ENCODE measurements at places on chromosomes 4 and X.

- no peak for DNase-seq
Measured at GRCh38 chrX:2474963-2475726, 25.6 kb downstream of the DHRSX start.

- peak; percentile 20 for DNase-seq
Measured at GRCh38 chr4:7161721-7162214, 30.6 kb upstream of the SORCS2 start.

DNA sequence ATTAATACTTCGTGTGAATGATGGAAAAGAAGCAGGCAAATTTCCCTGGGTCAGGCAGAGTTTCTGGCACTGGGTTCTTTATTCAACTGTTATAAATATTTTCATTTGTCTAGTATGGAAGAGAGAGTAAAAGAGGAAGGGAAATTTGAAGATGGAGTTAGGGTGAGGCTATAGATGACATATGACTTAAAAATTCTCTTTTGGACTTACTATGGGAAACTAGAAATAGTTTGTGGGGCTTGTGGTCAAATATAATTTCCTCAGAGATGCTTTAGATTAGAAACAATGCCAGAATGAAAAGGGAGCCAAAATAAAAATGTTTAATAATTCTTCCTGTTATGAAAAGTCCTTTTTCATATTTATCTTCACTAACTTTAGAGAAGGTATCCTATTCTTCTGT, 103.2 kb downstream of the GC start:
- peak; percentile 40 for DNase-seq

DNA sequence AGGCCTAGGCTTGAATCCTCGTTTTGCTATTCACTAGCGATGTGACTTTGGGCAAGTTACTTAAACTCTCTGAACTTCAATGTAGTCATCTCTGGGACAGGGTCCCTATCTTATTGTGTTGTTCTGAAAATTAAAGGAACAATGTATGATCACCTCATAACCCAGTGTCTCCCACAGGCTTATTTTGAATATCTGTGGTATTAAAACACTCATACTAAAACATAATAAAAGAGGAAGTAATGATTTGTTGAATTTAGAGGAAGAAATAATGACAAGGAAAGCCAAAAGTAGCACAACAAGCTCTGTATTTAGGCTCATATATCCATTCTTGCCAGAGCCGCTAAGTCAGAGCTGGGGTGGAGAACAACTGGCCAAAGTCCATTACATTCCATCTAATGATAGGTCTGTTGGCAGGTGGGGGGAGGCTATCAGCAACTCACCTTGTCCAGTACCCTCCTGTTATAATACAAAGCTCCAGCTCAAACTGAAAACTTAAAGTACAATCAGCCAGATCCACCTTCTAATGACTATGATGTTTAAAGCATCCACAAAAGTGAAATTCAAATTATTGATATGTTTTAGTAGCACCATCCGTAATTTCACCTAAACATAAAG, 64.5 kb upstream of the LSM6 start:
- no peak for DNase-seq

- DNase-seq = peak; percentile 78
Measured at GRCh38 chr4:25928379-25929297, 14.6 kb downstream of the SMIM20 start.

- DNase-seq = no peak
Measured at GRCh38 chrX:120697053-120697452, 67.2 kb upstream of the C1GALT1C1 start.

GRCh38 chr4:134024251-134024650, 177.3 kb downstream of the PABPC4L start:
- DNase-seq = peak; percentile 13

DNA sequence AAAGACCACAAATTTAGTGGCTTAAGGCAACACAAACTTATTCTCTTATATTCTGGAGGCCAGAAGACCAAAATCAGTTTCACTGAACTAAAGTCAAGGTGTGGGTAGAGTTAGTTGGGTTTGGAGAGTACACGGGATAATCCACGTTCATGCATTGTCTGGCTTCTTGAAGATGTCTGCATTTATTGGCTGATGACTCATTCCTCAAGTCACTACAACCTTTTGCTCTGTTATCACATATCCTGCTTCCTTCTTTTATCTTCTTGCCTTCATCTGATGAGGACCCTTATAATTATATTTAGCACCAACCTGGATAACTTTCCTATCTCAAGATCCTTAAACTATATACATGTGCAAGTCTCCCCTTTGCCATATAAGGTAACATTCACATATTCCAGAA, 590.0 kb downstream of the FSTL5 start:
- no peak for DNase-seq

DNA sequence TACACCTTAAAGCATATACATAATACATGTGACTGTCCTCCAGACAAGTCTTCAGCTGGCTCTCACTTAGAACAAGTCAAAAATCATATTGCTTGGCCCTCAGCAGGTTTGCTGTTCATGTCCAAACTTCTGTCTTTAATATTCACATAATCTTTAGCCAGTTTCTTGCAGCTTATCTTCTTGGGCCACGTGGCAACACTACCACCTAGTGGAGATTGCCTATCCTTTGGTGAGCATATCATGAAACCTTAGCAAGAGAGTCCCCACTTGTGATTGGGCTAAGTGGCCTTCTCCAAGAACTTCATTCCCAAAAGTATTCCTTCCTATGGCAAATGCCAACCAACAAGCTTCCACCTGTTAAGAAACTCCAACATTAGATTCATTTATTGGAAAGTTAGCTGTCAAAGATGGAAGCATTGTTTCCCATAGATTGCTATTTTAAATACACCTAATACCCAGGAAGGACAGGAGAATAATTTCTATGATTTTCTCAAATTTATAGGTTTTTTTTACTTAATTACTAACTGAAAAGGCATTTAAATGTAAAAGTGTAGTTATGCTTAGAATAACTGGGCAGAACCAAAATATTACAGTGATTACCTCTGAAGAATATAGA, 231.9 kb upstream of the INTU start:
- peak; percentile 83 for DNase-seq

DNA sequence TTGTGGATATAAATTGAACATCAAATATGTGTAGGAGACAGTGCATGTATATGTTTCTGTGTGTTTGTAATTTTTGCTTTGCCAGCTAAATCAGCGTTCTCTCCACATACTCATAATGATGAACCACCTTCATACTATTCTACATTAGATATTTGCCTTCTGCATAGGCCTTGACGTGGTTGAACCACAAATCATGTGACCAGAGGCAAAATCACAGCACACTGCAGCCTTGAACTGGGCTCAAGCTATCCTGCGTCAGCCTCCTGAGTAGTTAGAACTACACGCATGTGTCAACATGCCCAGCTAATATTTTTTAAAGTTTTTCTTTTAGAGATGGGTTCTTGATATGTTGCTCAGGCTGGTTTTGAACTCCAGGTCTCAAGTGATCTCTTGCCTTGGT, 9.5 kb downstream of the UBQLN2 start:
- DNase-seq = no peak

DNA sequence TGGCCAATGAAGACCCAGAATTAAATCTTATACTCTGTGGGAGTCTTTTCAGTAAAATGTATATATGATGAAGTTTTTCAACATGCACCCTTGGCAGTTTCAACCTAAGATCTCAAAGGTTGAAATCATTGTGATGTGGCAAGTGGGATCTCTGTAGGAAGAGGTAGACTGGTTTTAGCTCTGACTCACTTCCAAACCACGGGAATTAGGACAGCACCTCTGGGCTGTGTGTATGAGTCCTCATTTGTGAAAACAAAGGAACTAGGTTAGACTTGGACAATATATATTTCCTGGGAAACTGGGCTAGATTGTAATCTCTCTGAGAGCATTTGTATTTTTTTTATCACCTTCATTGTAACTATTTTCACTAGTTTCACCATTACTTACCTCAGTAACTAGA, 333.0 kb downstream of the ADGRL3 start:
- DNase-seq = peak; percentile 33

DNA sequence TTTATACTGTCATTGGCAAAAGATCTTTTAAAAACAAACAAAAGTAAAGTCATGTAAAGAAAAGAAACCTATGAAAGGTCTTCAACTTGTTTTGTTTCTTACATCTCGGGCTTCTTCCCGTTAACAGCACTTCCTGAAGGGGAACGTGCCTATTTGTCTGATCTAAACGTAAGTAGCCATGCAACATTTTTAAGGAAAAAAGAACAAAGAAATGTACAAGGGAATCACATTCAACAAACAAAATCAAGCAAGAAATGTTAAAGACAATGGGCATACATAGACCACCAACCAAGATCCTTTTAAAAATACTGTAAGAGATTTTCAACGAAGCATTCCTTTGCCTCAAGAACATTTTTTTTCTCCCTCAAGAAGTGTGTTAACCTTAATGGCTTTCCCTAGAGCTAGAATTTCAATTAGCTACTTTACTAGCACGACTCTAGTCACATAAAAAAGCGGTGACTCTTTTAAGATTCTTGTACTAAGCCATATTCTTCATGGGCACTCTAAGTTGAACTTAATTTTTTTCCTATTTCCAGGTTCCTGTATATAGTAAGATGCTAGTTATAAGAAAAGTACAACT, 112.0 kb upstream of the TTC29 start:
- no peak for DNase-seq

DNA sequence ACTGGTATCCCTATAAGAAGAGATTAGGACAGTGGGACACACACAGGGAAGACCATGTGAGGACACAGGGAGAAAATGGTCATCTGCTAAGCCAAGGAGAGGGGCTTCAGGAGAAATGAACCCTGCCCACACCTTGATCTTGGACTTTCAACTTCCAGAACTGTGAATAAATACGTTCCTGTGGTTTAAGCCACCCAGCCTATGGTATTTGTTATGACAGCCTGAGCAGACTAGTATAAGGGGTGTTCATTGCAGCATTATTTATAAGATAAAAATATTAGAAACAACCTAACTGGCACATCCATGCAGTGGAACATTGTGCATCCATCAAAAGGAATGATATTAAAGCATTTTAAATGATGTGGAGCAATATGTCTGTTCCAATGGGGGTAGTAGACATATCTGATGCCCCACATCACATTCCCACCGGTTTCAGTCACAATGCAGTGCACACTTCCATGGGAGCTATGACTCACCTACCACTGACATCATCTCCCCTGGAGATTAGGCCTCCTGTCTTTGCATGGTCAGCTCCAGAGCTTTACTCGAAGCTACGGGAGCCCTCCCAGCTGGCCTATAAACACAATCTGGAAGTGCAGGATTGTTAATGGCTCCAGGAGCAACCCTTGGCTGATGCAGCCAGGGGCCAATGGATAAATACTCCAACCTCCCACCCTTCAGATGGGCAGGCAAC, 38.9 kb upstream of the MAMLD1 start:
- peak; percentile 89 for DNase-seq

GRCh38 chr4:60617731-60618130, 582.4 kb upstream of the ADGRL3 start:
- peak; percentile 29 for DNase-seq

- DNase-seq = peak; percentile 55
Measured at GRCh38 chr4:48017108-48017571, 568 bp downstream of the NIPAL1 start.

DNA sequence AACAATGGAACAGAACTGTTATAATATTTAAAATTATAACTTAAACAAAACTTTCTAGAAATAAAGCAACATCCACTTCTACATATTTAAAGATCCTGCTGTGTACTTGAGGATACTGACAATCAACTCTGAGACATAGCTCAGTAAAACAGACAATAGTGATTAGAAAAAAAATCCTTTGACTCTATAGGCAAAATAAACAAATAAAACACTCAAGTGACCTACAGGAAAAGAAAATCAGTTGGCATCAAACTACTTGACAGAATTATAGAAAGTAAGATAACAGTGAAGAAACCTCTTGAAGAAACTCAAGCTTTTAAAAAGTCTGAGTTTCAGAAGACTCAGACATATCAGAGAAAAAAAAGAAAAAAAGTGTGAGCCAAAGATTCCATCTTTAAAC, 55.9 kb upstream of the THOC2 start:
- no peak for DNase-seq

- DNase-seq = no peak
Measured at GRCh38 chr4:173498023-173498422, 32.0 kb downstream of the HAND2 start.

DNA sequence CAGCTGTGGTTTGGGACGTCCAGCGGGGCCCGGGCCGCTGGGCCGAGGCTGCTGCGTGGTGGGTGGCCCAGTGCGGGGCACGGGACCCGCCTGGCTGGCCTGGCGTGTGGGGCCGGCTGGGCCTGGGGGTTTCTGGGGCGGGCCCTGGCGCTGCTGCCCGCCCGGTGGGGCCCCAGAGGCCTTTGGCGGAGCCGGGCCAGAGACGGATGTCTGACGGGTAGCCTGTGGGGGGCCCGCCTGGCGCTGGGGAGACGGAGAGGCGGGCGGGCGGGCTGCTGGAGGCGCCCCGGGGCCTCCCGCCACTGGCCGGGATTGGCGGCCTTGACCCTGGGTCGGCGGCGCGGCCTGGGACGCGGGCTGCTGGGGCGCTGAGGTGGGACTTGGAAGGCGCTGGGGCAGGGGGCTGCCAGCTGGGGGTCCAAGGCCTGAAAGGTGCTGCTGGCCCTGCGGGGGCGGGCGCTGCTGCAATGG, 8.1 kb upstream of the TIMP1 start:
- no peak for DNase-seq

- peak; percentile 0 for DNase-seq
Measured at GRCh38 chrX:53882331-53882730, 161.9 kb downstream of the PHF8 start.

DNA sequence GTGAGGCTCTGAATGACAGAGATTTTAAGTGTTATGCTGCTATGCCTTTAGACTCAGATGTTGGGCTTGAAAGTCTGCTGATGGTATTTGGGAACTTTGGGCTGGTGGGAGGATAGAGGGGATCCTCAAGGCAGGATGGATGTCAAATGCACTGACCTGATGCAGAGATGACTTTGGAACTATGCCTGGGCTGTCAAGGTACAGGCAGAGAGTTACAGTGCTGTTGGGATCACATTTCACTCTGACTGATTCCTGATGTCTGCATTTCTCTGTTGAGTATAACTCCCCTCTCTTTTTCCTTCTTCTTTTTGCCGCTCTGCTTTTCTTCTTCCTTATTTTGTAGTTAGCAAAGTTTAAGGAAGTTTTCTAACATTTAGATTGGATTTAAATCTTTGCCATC, 271.8 kb upstream of the ARX start:
- DNase-seq = no peak

GRCh38 chr4:34676400-34676799, 1567.9 kb downstream of the ARAP2 start:
- DNase-seq = no peak

DNA sequence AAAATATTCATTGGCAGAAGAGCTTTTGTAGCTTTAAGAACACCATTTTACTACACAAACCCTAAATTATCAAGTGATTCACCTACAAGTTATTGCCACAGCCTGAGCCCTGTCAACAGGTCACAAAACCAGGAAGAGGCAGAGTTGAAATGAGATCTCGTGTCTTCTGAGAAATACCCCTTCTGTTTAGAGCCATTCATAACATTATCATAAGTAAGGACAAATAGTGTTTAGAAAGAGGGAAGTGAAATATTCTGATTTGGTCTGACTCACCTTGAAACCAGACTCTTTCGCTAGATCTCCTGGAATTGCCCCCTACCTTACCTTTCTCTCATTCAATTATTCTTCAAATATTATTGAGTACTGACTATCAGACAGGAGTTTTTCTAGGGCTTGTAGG, 5.9 kb downstream of the ETDB start:
- no peak for DNase-seq

All from fibroblast of skin of right quadriceps (primary cell).